ENCODE measurements at places on chromosomes 12 and 14. TPM values are rescaled to one million over a fixed set of nuclear protein-coding genes. Genes with fewer than 3 reads are reported as not detected.

- no peaks in the 10 kb centered on the region for H3K4me1 ChIP-seq
- H3K27me3 ChIP-seq: no peaks in the 10 kb centered on the region
- DNase-seq: no peak
Observed at GRCh38 chr12:65611396-65611795, 212.9 kb upstream of the HMGA2 start.

Gene SLC25A47
- 0.03 TPM for polyA plus RNA-seq

DNA sequence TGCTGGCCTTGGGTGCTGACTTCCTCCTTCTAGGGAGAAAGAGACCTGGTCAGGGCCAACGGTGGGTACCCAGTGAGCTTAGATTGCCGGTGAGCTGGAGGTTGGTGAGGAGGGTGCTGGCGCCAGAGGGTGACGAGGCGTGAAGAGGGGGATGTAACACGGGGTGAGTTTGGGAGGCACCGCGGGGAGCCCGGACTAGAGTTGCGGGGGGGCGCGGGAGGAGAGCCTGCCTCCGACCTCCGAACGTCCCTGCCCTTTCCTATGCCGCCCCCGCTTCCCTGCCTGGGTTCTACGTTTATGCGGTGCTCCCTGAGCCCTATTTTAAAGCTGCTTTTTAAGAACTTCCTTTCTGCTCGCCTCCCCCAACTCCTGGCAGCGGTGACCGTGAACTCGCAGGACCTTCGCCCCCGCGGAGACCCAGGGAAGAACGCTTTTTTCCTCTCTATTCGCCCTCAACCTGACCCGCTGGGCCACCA lies 18.6 kb downstream of the OR6S1 start:
- H3K4me3 ChIP-seq: peak overlapping the region; percentile 7
- no peak for DNase-seq

Gene CFL2
- 15.6 TPM for polyA plus RNA-seq

GRCh38 chr14:104563191-104563741 lies 16.3 kb upstream of the C14orf180 start:
- H3K4me3 ChIP-seq: no peak overlapping the region
- H3K27me3 ChIP-seq: peaks cover 37% of the 10 kb centered on the region
- no peak for DNase-seq
- H3K4me1 ChIP-seq: peaks cover 15% of the 10 kb centered on the region

GRCh38 chr14:89855961-89856656 lies 98.4 kb downstream of the EFCAB11 start:
- DNase-seq: no peak
- no peaks in the 10 kb centered on the region for H3K27me3 ChIP-seq
- H3K4me1 ChIP-seq: no peaks in the 10 kb centered on the region
- no peak overlapping the region for H3K4me3 ChIP-seq

DNA sequence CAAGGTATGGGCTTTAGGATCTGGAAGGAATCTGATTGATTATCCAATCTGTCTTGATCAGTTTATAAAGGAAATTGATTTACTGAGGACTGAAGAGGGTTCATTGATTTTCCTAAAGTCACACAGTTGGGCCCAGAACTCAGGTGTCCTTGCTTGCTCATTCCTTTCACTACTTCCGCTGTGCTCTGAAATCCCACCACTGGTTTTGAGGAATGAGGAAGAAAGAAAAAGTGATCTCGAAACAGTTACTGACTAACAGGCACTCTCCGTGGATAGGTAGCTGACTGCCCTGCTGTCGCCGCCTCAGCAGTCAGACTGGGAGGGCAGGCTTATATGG lies at the start of gene FITM1:
Gene FITM1, plus strand, starts transcription at position 280 of the 337 bp plus-strand sequence. CDS start 905 bp downstream, outside the sequence.
- no peaks in the 10 kb centered on the region for H3K27me3 ChIP-seq
- peak within 1 kb of the TSS; percentile 81 for H3K27ac ChIP-seq
- H3K4me3 ChIP-seq: peak within 1 kb of the TSS; percentile 0

Gene BDKRB1
- polyA plus RNA-seq: not detected

Gene B3GNT4
- 0.49 TPM for polyA plus RNA-seq

- peak overlapping the region; percentile 73 for H3K4me3 ChIP-seq
- DNase-seq: no peak
- peak overlapping the region; percentile 49 for H3K27ac ChIP-seq
- no peaks in the 10 kb centered on the region for H3K36me3 ChIP-seq
- H3K27me3 ChIP-seq: peaks cover 55% of the 10 kb centered on the region
- peaks cover 51% of the 10 kb centered on the region for H3K4me1 ChIP-seq
Observed at GRCh38 chr12:32895688-32896431, 717 bp downstream of the PKP2 start.

GRCh38 chr12:56206452-56207166 lies 15.1 kb downstream of the RNF41 start:
- H3K27ac ChIP-seq: no peak overlapping the region
- peak; percentile 78 for DNase-seq
- no peak overlapping the region for H3K4me3 ChIP-seq
- H3K36me3 ChIP-seq: peaks cover 79% of the 10 kb centered on the region

Gene FBXW8
- polyA plus RNA-seq: 3.6 TPM

- H3K4me1 ChIP-seq: peaks cover 28% of the 10 kb centered on the region
- DNase-seq: peak; percentile 84
- H3K27me3 ChIP-seq: no peaks in the 10 kb centered on the region
- peak overlapping the region; percentile 98 for H3K27ac ChIP-seq
- peak overlapping the region; percentile 67 for H3K4me3 ChIP-seq
- peaks cover 7% of the 10 kb centered on the region for H3K36me3 ChIP-seq
Observed at GRCh38 chr12:6852651-6853354, 853 bp downstream of the USP5 start.

Gene LRP1-AS
- not detected for polyA plus RNA-seq

Gene NKX2-1
- not detected for polyA plus RNA-seq

Gene PRPH
- 0.67 TPM for polyA plus RNA-seq

Gene WIF1
- polyA plus RNA-seq: not detected

- H3K36me3 ChIP-seq: peaks cover 51% of the 10 kb centered on the region
- no peaks in the 10 kb centered on the region for H3K27me3 ChIP-seq
- DNase-seq: peak; percentile 93
- H3K4me3 ChIP-seq: no peak overlapping the region
Observed at GRCh38 chr14:105351920-105352851, 37.6 kb downstream of the PACS2 start.

GRCh38 chr12:130953771-130954543 lies at the start of gene ADGRD1:
ADGRD1 (plus strand) TSS chr12:130953907; CDS start chr12:130954466, 559 bp downstream.
- no peak for DNase-seq
- H3K27me3 ChIP-seq: no peaks in the 10 kb centered on the region
- H3K4me3 ChIP-seq: no peak within 1 kb of the TSS
- H3K36me3 ChIP-seq: no peaks in the 10 kb centered on the region

Gene RASAL1
- polyA plus RNA-seq: 1.1 TPM

- peak overlapping the region; percentile 87 for H3K27ac ChIP-seq
- no peaks in the 10 kb centered on the region for H3K36me3 ChIP-seq
- peak overlapping the region; percentile 52 for H3K4me3 ChIP-seq
- H3K27me3 ChIP-seq: no peaks in the 10 kb centered on the region
- peaks cover 9% of the 10 kb centered on the region for H3K4me1 ChIP-seq
- no peak for DNase-seq
Observed at GRCh38 chr12:9646794-9647781, 22.4 kb upstream of the CLEC2D start.

DNA sequence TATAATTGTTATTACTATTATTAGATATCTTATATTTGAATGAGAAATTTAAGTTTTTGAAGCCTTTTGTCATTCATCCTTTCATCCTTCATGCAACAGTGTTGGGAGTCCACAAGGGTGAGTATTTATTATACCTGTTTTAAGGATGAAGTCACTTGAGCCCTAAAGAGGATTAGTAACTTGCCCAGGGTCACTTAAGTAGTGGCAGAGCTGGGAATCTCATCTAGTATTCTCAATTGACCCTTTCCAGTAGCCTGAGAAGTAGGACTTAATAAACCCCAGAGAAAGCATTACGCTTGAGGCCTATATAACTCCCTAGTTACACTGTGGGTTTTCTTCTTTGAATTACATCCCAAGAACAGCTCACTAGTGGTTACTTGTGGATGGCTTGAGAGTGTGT lies 119.8 kb downstream of the SRGAP1 start:
- H3K27ac ChIP-seq: no peak overlapping the region
- H3K4me3 ChIP-seq: no peak overlapping the region
- no peak for DNase-seq
- no peaks in the 10 kb centered on the region for H3K27me3 ChIP-seq
- H3K4me1 ChIP-seq: no peaks in the 10 kb centered on the region

Gene CMKLR1
- polyA plus RNA-seq: 9.0 TPM

- DNase-seq: peak; percentile 91
- no peaks in the 10 kb centered on the region for H3K36me3 ChIP-seq
- H3K27me3 ChIP-seq: no peaks in the 10 kb centered on the region
- peak overlapping the region; percentile 80 for H3K27ac ChIP-seq
- H3K4me1 ChIP-seq: peaks cover 100% of the 10 kb centered on the region
Observed at GRCh38 chr14:91396959-91397815, 20.4 kb downstream of the CCDC88C start.

DNA sequence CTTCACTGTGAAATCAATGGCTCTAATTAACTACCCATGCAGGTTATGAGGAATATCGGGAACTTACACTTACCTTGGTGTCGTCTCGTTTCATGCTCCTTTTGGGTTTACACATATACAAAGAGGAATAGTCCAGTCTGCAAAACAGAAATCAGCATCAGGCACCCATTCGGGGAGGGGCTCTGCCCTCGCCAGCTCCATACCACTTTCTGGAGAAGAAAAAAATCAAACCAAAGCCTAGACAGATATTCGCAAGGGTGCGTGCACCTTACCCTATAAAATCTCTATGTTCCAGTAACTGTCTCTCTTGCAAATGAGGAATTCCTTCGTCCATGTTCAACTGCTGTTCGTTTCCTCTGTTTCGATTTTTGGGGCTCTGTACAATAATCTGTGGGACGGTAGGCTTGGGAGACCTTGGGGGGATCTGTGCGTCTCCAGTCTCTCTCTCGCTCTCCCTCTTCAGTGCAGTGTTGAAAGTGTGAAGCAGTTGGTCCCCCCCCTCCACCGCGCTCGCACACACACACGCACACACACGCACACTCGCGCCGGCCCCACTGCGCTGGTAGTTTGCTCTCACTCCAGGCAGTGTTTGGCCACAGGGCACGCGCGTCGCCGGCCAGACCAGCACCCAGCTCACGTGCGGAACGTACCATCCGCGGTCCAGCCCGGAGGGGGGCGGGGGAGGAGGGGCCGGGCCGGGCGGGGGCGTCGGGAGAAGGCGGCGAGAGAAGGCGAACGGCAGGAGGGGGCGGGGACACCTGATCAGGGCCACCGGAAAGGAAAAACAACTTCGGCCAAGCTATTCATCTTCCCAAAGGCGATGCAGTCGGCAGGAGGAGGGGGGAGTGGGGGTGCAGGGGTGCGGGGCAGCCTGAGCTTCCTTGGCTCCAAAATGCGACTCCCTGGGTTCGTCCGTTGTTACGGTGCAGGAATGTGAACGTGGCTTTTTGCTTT lies at the start of gene BHLHE41:
Gene BHLHE41, minus strand, starts transcription at position 592 of the 954 bp plus-strand sequence. Its CDS starts 258 bp downstream, at position 334.
- peaks cover 93% of the 10 kb centered on the region for H3K27me3 ChIP-seq
- DNase-seq: peak; percentile 91
- no peaks in the 10 kb centered on the region for H3K36me3 ChIP-seq
- peak within 1 kb of the TSS; percentile 76 for H3K4me3 ChIP-seq

Gene CFAP54
- 0.42 TPM for polyA plus RNA-seq

DNA sequence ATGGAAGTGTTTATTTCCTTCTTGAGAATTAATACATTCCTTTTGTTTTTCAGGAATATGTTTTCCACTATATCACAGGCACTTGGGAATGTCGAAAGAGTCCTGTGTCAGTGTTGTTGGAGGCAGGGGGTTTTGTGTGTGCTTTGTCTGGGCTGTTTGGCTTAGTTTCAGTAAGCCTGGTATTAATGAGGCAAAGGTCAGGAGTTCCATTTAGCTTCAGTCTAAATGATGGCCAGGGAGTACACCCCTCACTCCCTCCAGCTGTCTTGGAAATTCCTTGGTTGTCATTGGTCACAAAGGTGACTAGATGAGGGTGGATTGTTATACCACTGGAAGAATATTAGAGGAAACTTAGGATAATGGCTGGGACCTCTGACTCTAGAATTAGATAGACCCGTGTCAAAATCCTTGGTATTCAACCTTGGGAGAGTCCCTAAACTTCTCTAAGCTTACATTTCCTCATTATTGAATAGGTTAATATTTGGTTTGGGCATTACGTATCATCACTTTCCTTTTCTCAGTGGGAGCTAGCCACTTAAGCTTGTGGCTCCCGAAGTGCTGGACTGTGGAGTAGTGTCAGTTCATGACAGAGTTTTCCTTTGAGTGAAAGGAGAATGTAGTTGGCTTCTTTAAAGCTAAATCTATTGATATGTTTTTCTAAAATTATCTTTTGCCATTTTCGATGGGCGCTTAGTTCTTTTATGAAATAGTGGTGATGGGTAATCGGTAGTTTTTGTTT lies 5.2 kb downstream of the FRS2 start:
- H3K27me3 ChIP-seq: no peaks in the 10 kb centered on the region
- H3K4me3 ChIP-seq: peak overlapping the region; percentile 14
- DNase-seq: no peak
- H3K27ac ChIP-seq: peak overlapping the region; percentile 70
- H3K36me3 ChIP-seq: no peaks in the 10 kb centered on the region

Gene KCNMB4
- polyA plus RNA-seq: 2.1 TPM

- no peak overlapping the region for H3K27ac ChIP-seq
- H3K27me3 ChIP-seq: no peaks in the 10 kb centered on the region
- H3K4me3 ChIP-seq: no peak overlapping the region
- no peaks in the 10 kb centered on the region for H3K4me1 ChIP-seq
Observed at GRCh38 chr12:130993759-130994670, 40.3 kb downstream of the ADGRD1 start.

- H3K4me1 ChIP-seq: no peaks in the 10 kb centered on the region
- H3K27ac ChIP-seq: no peak overlapping the region
- H3K4me3 ChIP-seq: no peak overlapping the region
- DNase-seq: no peak
- no peaks in the 10 kb centered on the region for H3K36me3 ChIP-seq
Observed at GRCh38 chr14:61211476-61212255, 69.5 kb downstream of the TMEM30B start.

Gene TRAF3
- 14.5 TPM for polyA plus RNA-seq

DNA sequence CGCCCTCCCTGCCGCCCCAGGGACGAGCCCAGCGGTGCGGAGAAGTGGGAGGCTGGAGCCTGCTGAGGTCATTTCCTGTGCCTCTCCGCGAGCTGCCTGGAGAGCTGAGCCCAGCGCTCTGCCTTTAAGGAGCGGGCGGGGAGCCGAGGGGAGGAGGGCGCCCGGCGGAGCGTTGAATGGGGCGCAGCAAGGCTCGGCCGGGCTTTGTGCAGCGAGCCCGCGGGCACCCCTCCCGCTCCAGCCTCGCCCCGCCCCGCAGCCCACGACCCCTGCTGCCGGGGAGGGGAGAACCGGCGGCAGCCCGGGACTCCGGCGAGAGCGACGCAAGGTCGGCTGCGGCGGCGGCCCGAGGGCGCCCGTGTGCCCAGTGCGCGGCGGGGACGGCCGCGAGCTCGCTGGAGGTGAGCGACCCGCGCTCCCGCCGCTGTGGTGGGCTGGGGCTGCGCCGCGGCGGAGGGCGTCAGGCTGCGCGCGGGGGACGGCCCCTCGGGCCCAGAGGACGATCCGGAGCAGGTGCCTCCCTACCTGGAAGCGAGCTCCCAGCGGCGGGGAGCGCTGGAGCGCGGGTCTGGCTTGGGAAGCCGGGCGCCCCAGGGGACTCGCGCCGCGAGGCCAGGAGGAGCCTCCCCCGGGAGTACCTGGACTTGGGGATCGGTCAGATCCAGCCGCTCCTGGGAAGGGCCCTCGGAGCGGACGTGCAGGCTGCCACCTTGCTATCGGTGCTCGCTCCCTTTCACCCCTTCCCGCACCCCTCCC lies at the start of gene PLEKHH1:
Gene PLEKHH1, plus strand, starts transcription at position 293 of the 756 bp plus-strand sequence. CDS start 8,578 bp downstream, outside the sequence.
- peak within 1 kb of the TSS; percentile 48 for H3K27ac ChIP-seq
- H3K27me3 ChIP-seq: peaks cover 14% of the 10 kb centered on the region
- peaks cover 14% of the 10 kb centered on the region for H3K4me1 ChIP-seq
- DNase-seq: peak; percentile 88
- H3K4me3 ChIP-seq: peak within 1 kb of the TSS; percentile 71

Measured in spleen (tissue), 13 donors.